ENCODE measurements at places on chromosomes 6 and 20.
A peak's percentile ranks its signal among the peaks of the same experiment; 100 is the strongest.

GRCh38 chr6:10977231-10977968 lies 66.7 kb downstream of the ELOVL2 start:
- DNase-seq, result no peak

DNA sequence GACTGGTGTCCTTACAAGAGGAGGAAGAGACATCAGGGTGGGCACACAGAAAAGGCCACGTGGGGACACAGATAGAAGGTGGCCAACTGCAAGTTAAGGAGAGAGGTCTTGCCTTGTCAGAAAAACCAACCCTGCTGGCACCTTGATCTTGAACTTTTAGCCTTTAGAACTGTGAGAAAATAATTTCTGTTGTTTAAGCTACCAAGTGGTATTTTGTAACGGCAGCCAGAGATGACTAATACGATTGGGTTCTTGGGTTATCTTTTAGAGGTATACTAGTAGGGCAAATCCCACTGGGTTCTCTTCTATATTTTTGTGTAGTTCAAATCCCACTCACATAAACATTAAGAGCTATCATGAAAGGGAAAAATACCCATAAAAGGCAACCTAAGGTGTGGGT lies 31.9 kb upstream of the ZBTB24 start:
- DNase-seq, result no peak

DNA sequence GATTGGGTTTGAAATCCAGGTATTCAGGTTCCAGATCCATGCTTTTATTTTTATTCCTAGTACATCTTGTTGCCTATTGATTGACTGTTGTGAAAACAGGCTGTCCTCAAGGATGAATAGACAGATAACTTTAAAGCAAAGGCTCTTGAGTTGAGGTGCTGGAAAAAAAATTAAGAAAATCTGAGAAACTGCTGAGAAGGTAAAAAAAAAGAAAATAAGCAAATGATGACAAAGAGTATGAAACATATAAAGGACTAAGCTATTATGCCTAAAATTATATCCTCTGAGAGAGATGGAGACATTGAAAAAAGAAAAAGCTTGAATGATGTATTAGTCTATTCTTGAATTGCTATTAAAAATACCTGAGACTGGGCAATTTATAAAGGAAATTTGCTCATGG lies 392.3 kb upstream of the RGS17 start:
- no peak for DNase-seq

- no peak for DNase-seq
Observed at GRCh38 chr6:24004062-24004461, 122.0 kb upstream of the NRSN1 start.

- DNase-seq, result no peak
Observed at GRCh38 chr20:59835057-59835447, 98.4 kb downstream of the SYCP2 start.

- peak; percentile 50 for DNase-seq
Observed at GRCh38 chr6:26571592-26572296, 25.0 kb upstream of the ABT1 start.

DNA sequence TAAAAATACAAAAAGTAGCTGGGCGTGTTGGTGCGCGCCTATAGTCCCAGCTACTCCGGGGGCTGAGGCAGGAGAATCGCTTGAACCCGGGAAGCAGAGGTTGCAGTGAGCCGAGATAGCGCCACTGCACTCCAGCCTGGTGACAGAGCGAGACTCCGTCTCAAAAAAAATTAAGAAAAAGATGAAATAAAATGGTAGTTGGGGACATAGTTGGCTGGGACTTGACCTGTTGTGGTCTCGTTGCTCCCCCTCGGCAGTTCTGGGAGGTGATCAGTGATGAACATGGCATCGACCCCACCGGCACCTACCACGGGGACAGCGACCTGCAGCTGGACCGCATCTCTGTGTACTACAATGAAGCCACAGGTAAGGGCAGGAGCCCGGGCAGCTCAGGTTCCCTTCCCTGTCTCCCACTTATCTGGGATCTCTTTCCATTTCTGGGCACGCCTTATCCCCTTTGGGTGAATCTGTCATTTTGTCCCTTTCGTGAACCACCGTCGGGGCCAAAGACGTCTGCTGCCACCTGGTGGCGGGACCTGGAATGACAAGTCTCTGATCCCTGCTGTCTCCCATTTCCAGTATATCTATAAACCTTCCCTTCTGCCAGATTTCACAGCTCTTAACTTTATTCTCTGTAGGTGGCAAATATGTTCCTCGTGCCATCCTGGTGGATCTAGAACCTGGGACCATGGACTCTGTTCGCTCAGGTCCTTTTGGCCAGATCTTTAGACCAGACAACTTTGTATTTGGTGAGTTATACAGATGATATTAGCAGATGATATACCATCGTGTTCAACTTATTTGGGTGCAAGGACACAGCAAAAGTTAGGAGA lies 2.3 kb downstream of the TUBB start:
- DNase-seq, result peak; percentile 70

GRCh38 chr6:143616741-143617140 lies 61.0 kb upstream of the PHACTR2 start:
- DNase-seq, result no peak

GRCh38 chr20:44384423-44385027 lies 29.0 kb downstream of the HNF4A start:
- peak; percentile 70 for DNase-seq

DNA sequence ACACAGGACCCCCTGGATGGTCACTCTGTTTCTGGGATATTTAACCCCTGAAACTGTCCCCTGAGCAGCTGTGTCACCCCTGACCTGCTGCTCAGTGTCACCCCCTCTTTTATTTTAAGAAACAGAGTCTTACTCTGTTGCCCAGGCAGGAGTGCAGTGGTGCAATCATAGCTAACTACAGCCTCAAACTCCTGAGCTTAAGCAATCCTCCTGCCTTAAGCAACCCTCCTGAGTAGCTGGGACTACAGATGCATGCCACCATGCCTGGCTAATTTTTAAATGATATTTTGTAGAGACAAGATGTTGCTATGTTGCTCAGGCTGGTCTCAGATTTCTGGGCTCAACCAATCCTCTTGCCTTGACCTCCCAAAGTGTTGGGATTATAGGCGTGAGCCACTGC lies 21.5 kb upstream of the GTSF1L start:
- DNase-seq, result no peak

GRCh38 chr20:37395921-37396415 lies 50.0 kb downstream of the SRC start:
- DNase-seq, result no peak

GRCh38 chr6:12116978-12117377 lies 104.9 kb downstream of the HIVEP1 start:
- no peak for DNase-seq

DNA sequence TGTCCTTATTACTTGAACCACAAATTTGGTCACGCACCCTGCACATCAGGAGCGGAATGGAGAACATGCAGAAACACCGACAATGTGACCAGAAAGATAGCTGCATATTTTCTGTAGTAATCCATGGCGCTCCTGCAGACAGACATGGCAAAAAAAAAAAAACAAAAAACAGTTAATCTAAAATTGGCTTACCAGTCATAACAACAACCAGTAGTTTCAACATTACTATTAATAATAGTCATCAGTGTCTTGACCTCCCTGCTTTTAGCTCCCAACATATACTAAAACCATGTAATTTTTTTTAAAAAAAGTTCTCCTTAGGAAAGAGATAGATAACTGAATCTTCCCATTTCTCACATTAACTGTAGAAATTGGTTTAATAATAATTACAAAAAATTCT lies 6.8 kb downstream of the CGA start:
- no peak for DNase-seq

GRCh38 chr6:26089272-26089671 lies 2.0 kb downstream of the HFE start:
- DNase-seq, result no peak

DNA sequence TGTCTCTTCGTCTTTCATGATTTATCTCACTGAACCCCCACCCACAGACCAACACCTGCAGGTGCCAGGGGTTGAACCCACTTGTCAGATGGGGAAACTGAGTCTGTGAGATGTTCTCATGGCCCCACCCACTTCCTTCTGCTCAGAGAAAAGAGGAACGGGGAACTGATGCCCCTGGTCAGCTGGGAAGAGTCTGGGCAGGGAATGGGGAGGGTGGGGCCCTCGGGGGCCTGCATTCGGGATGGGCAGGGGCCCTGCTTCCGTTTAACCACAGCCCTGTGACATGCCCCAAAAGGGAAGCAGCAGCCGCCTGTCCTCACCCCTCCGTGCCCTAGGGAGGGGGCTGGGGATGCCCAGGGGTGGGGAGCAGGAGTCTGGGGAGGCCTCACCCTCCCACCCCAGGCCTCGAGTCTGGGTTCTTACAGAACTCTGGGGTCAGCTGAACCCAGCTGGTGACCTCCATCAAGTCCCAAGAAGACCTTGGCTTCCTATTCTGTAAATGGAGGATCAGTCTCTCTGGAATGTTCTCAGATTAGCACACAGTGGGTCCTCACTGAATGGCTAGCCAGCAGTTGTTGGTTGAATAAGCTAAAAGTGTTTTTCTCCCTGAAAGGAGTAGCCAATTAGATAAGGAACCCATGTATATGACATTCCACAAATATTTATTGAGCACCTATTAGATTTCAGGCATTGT lies 81.5 kb downstream of the CEBPB start:
- no peak for DNase-seq

- no peak for DNase-seq
Observed at GRCh38 chr6:149410557-149410956, 10.5 kb downstream of the SUMO4 start.

DNA sequence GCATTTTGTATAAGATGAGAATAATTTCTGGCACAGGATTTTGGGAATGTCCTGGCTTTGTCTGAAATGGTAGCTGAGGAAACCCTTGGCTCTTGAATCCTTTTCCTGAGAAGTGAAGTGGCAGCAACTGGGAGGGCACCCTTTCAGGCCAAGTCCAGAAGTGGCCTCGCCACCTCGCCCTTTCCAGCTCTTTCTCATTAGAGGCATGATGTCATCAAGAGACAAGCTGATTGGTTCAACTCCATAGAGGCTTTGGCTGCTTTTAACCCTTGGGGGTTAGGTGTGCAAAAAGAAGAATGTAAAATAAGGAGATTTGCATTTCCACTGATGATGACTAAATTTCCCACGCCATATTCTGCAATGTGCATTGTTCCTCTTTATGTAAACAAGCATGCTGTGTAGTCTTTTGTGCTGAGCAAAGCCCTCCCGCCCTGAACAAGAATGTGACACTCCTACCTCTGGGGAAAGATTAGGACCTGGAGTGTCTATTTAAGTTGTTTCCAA lies 116.5 kb downstream of the TCP11 start:
- DNase-seq, result no peak

DNA sequence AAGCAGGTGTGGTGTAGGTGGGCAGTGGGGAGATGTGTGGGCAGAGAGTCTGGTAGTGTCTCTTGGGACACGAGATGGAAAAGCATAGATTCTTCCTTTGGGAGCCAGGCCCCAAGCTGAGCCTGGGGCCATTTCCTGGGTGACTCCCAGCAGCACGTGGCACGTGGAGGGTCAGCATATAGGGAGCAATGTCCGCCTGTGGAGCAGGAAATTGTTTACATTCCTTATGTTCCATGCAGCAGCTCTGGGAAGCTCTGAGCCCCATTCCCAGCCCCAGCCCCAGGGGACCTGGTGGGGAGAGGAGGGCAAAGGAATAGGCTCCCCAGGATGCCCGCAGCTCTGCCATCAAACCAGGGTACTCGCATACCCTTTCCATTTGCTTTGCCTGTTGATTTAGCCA lies 57.6 kb downstream of the DAAM2 start:
- no peak for DNase-seq

DNA sequence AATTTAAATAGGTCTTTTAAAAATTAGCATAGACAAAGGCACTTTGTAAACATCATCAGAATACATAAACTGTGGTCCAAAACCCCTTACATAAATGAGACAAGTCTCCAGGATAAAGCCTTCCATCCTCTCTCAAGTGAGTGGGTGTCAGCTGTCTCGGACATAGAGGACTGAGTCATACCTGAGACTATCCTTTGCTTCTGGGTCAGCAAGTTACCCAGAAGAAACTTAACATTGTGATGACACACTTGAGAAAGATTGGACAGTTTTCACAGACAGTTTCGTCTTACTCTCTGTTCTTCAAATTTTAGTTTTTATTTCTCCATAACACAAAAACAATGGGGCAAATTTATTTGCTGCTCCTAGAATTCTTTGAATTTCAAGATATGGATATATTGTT lies 838.0 kb downstream of the DHX35 start:
- peak; percentile 29 for DNase-seq

- no peak for DNase-seq
Observed at GRCh38 chr6:45841062-45841461, 174.6 kb downstream of the CLIC5 start.

GRCh38 chr6:39343396-39343870 lies 20.9 kb upstream of the KCNK16 start:
- no peak for DNase-seq

- no peak for DNase-seq
Observed at GRCh38 chr6:24749297-24749696, 25.4 kb upstream of the GMNN start.

DNA sequence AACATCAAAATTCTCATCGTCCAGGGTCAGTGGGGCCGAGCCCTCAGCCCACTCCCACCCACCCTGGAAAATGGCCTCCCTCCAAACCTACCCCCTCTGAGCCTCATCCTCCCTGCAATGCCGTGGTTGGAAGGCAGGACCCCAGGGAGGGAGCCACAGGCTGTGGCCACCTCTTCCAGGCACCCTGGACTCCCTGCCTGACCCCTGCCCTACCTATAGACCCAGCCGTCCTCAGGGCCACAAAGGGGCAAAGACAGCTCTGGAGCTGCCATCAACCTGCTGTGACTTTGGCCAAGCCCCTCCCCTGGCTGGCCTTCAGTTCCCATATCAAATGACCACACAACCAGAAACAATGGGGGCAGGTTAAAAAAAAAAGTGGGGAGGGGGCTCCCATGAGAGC lies 2.3 kb upstream of the UCKL1 start:
- no peak for DNase-seq

DNA sequence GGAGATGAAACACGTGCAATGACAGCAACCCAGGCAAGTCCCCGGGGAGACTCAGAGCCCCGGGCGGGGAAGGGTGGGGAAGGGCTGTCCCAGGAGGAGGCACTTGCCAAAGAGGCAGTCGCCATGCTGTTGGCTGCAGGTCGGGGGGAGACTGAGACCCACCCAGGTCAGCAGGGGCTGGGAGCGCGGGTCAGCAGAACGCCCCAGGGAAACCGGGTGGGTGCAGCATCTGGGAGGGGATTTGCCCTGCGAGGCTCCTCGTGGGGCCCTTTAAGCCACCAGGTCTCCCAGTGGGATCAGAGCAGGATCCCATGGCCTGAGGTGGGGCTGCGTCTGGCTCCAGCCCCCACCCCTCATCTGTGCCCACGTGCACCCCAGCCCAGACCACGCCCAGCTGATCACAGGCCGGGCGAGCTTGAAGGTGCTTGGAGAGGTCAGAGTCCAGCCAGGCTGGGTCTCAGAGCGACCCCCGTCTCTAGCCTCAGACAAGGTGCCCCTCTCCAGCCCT lies 65.5 kb downstream of the YTHDF1 start:
- DNase-seq, result no peak

GRCh38 chr6:40640599-40641227 lies 53.5 kb upstream of the LRFN2 start:
- no peak for DNase-seq

GRCh38 chr20:50226093-50226974 lies 35.7 kb downstream of the CEBPB start:
- DNase-seq, result no peak
